ENCODE measurements at places on chromosomes 6 and 20. TPM values are rescaled to one million over a fixed set of nuclear protein-coding genes. Genes with fewer than 3 reads are reported as not detected.

GRCh38 chr6:149182262-149182661 is 135.2 kb upstream of the TAB2 start:
- H3K4me1 ChIP-seq: no peaks in the 10 kb centered on the region
- H3K36me3 ChIP-seq: no peaks in the 10 kb centered on the region
- peak; percentile 10 for DNase-seq
- no peak overlapping the region for H3K4me3 ChIP-seq
- H3K27me3 ChIP-seq: no peaks in the 10 kb centered on the region

GRCh38 chr6:16257999-16258708 is 19.8 kb downstream of the GMPR start:
- peak; percentile 41 for DNase-seq
- no peak overlapping the region for H3K4me3 ChIP-seq
- no peaks in the 10 kb centered on the region for H3K27me3 ChIP-seq
- H3K36me3 ChIP-seq: peaks cover 4% of the 10 kb centered on the region
- peak overlapping the region; percentile 66 for H3K27ac ChIP-seq

DNA sequence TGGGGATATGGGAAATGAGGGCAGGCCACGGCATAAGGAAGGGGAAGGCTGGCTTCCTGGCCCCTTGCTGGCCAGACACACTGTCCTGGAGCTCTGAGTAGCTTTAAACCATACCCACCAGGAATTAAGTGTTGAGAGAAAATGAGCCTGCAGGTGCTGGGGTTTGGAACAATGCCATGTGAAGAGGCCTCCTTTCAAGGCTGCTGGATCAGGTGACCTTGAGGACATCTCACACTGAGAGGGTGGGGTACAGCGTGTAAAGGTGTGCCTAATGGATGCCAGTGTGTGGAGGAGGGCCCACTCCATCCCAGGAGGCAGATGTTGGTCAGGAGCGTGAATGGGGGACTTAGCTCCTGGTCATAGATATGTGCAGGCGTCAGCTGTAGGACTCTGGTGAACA is 74.8 kb upstream of the MLN start:
- H3K36me3 ChIP-seq: no peaks in the 10 kb centered on the region

DNA sequence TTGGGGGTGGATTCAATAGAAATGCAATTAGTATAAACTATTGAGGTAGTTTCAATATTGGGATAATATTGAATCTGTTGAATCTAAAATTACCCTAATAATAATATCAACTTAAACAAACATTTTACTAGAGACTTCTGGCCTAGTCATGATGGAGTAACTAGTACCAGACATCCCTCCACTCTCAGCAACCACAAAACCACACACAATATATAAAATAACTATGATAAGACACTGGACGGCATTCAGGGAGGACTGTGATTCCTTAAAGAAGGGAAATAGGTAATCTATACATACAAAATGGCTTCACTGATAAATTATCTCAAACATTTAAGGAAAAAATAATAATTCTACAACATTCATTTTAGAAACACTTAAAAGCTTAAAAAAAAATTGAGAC is 38.9 kb upstream of the TMEM14A start:
- H3K36me3 ChIP-seq: no peaks in the 10 kb centered on the region
- no peak overlapping the region for H3K4me3 ChIP-seq
- H3K27ac ChIP-seq: no peak overlapping the region

- H3K27ac ChIP-seq: no peak overlapping the region
- no peaks in the 10 kb centered on the region for H3K36me3 ChIP-seq
- no peaks in the 10 kb centered on the region for H3K4me1 ChIP-seq
- DNase-seq: no peak
Observed at GRCh38 chr6:80942911-80943310, 809.6 kb downstream of the TENT5A start.

- H3K36me3 ChIP-seq: no peaks in the 10 kb centered on the region
- H3K4me3 ChIP-seq: no peak overlapping the region
- peaks cover 7% of the 10 kb centered on the region for H3K4me1 ChIP-seq
Observed at GRCh38 chr20:39855799-39856198, 833.2 kb downstream of the MAFB start.

DNA sequence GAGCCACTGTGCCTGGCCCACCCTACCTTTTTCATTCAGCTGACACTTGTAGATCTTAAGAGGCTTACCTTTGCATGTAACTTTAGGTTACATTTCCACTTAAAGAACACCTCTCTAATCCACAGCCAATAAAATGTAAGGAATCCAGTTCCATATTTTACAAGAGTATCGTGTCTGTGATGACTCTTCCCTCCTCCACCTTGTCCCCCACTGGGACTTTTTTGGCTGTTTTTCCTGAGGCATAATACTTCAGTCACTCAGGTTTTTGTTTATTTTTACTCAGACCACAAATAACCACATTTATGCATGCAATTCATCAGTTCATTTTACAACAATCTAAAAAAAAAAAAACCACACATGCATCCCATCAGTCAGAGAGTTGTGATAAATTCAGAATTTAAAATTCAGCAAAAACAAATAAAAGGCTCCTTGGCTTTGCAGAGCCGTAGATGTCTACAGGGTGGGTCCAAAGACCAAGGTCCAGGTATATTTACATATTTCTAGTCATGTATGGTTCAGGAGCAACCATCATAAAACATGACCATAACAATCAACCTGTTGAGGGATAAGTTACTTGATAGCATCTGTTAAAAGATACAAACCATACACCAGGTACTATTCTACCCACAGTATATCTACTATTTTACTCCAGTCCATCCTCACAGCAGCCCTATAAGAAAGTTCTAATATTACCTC is 9.9 kb downstream of the ATXN1 start:
- H3K27ac ChIP-seq: no peak overlapping the region
- DNase-seq: no peak
- H3K4me1 ChIP-seq: peaks cover 10% of the 10 kb centered on the region
- no peaks in the 10 kb centered on the region for H3K27me3 ChIP-seq
- no peak overlapping the region for H3K4me3 ChIP-seq

- no peaks in the 10 kb centered on the region for H3K36me3 ChIP-seq
- peaks cover 100% of the 10 kb centered on the region for H3K4me1 ChIP-seq
- peak overlapping the region; percentile 9 for H3K4me3 ChIP-seq
- no peak for DNase-seq
- H3K27ac ChIP-seq: peak overlapping the region; percentile 99
Observed at GRCh38 chr20:47356220-47356525, 326 bp downstream of the ZMYND8 start.

DNA sequence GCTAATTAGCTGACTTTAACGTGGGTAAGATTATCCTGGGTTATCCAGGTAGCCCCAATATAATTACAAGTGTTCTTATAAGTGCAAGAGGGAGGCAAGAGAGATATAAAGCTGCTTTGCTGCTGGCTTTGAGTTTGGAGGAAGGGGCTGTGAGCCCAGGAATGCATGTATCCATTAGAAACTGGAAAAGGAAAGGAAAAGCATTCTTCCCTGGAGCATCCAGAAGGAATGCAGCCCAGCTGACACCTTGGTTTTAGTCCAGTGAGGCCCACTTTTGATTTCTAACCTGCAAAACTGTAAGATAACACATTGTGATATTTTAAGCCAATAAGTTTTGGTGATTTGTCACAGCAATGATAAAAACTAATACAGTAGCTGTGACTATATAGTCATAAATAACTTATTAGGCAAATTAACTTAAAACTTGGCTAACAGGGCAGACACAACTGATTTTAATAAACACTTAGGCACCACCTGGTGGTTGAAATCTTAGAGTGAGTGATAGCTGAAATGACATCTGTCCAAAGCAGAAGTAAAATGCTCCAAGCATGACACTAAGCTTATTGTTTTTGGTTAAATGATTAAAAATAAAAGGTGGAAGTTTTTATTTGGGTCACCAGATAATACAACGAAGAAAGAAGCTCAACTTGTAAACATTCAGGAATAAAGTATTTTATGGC is 35.6 kb downstream of the ADGRF4 start:
- H3K27me3 ChIP-seq: no peaks in the 10 kb centered on the region
- no peak overlapping the region for H3K27ac ChIP-seq
- H3K4me1 ChIP-seq: peaks cover 7% of the 10 kb centered on the region
- DNase-seq: peak; percentile 11

GRCh38 chr6:11111769-11112437 is 378 bp upstream of the ERVFRD-1 start:
- no peaks in the 10 kb centered on the region for H3K36me3 ChIP-seq
- no peaks in the 10 kb centered on the region for H3K27me3 ChIP-seq
- H3K4me3 ChIP-seq: no peak overlapping the region

GRCh38 chr6:133991096-133991593 is 38.1 kb downstream of the TBPL1 start:
- DNase-seq: no peak
- no peak overlapping the region for H3K4me3 ChIP-seq
- H3K27me3 ChIP-seq: no peaks in the 10 kb centered on the region
- peaks cover 16% of the 10 kb centered on the region for H3K4me1 ChIP-seq

DNA sequence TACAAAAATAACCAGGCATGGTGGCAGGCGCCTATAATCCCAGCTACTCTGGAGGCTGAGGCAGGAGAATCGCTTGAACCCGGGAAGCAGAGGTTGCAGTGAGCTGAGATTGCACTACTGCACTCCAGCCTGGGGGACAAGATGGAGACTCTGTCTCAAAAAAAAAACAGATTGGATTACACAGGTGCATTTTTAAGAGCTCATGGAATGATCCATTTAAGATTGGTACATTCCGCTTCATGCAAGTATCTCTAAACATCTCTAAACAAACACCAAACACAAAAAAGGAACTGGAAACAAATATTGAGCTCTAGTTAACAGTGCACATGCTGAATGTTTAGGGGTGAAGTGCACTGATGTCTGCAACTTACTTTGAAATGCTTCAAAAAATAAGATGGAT is 154.3 kb downstream of the GRM4 start:
- H3K4me1 ChIP-seq: no peaks in the 10 kb centered on the region
- no peak overlapping the region for H3K27ac ChIP-seq
- no peak overlapping the region for H3K4me3 ChIP-seq
- H3K27me3 ChIP-seq: peaks cover 75% of the 10 kb centered on the region
- H3K36me3 ChIP-seq: no peaks in the 10 kb centered on the region
- DNase-seq: no peak

- H3K4me1 ChIP-seq: no peaks in the 10 kb centered on the region
- DNase-seq: no peak
- H3K4me3 ChIP-seq: no peak overlapping the region
Observed at GRCh38 chr20:16438100-16438499, 135.1 kb downstream of the KIF16B start.

GRCh38 chr6:52946306-52946705 is 36.8 kb upstream of the GSTA3 start:
- no peak overlapping the region for H3K27ac ChIP-seq
- DNase-seq: no peak
- H3K4me1 ChIP-seq: no peaks in the 10 kb centered on the region

DNA sequence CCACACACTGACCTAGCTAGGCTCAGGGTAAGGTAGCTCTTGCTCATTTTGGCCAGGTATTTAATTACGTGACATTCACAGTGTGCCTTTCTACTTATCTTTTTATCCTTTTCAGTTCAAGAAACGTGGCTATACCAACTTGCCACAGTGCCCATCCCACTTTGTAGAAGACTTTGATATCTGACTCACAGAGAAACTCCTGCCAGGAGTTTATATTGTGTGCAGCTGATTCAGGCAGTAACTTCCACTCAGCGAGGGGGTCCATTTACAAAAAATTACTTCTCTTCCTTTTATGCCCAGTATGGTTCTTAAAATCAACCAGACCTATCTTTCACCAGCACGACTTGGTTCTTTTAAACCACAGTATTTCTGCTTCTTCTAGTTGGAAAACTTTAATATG is 75.6 kb downstream of the PRL start:
- no peaks in the 10 kb centered on the region for H3K36me3 ChIP-seq
- no peaks in the 10 kb centered on the region for H3K4me1 ChIP-seq
- H3K4me3 ChIP-seq: no peak overlapping the region
- no peaks in the 10 kb centered on the region for H3K27me3 ChIP-seq
- DNase-seq: no peak

DNA sequence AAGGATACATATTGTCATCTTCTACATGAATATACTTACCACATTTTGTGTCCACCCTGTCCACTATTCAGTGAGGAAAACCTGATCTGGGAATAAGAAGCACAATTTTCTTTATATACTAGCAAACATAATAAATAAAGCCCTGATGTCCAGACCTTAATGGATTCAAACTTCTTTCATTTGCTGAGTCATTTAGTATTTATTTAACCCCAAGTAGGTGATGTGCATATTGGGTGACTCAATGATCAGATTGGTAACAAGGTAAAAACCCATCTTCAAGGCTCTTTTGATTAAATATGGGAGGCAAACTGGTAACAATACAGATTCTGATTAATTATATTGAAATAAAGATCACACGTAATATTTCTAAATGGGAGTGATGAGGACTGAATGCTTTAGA is 1159.8 kb upstream of the EYS start:
- H3K27ac ChIP-seq: no peak overlapping the region
- DNase-seq: no peak
- no peaks in the 10 kb centered on the region for H3K27me3 ChIP-seq
- H3K36me3 ChIP-seq: no peaks in the 10 kb centered on the region

- no peak overlapping the region for H3K4me3 ChIP-seq
- H3K4me1 ChIP-seq: peaks cover 21% of the 10 kb centered on the region
- H3K36me3 ChIP-seq: no peaks in the 10 kb centered on the region
- no peak for DNase-seq
- no peaks in the 10 kb centered on the region for H3K27me3 ChIP-seq
Observed at GRCh38 chr6:71510856-71511255, 222.2 kb downstream of the OGFRL1 start.

DNA sequence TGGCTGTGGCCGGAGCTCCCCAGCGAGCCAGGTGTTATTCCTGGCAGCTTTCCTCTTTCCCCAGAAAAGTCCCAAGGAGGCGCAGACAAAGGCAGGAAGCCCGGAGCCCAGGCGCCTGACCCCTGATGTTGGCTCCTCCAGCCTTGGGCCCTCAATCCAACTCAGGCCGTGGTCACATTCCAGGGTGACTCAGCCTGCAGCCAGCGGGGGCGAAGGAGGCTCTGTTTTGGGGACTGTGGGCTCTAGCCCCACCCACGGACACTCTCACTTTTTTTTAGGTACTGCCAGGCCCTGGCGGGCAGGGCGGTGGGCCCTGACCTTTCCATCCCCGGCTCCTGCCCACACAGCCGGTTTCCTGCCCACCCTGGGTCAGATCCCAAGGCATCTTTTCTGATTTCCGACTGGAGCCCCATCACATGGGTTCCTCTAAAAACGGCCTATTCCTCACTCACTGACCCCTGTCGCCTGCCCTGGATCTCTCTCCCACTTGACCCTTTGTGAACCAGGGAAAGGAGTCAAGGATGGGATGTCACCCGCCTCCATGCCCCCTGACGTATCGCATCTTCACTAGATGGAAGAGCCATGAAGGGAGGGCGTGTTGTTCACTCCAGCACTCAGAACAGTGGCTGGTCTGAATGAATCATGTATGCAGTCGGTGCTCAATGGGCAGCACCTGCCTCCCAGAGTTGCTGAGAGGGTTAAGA is 5.5 kb downstream of the PTGIS start:
- no peaks in the 10 kb centered on the region for H3K36me3 ChIP-seq

- H3K27me3 ChIP-seq: no peaks in the 10 kb centered on the region
- no peaks in the 10 kb centered on the region for H3K36me3 ChIP-seq
- DNase-seq: no peak
- H3K27ac ChIP-seq: no peak overlapping the region
- H3K4me1 ChIP-seq: no peaks in the 10 kb centered on the region
Observed at GRCh38 chr6:40743690-40744446, 156.7 kb upstream of the LRFN2 start.

- no peaks in the 10 kb centered on the region for H3K4me1 ChIP-seq
- no peak overlapping the region for H3K27ac ChIP-seq
- H3K4me3 ChIP-seq: no peak overlapping the region
- H3K36me3 ChIP-seq: no peaks in the 10 kb centered on the region
- no peaks in the 10 kb centered on the region for H3K27me3 ChIP-seq
- DNase-seq: no peak
Observed at GRCh38 chr6:91142154-91142553, 555.3 kb upstream of the MAP3K7 start.

TRAPPC3L gene
- not detected for total RNA-seq

NHLRC1 gene
- 2.5 TPM for total RNA-seq

FHL5 gene
- 7.5 TPM for total RNA-seq
